ENCODE measurements at places on chromosomes 1 and 21.

DNA sequence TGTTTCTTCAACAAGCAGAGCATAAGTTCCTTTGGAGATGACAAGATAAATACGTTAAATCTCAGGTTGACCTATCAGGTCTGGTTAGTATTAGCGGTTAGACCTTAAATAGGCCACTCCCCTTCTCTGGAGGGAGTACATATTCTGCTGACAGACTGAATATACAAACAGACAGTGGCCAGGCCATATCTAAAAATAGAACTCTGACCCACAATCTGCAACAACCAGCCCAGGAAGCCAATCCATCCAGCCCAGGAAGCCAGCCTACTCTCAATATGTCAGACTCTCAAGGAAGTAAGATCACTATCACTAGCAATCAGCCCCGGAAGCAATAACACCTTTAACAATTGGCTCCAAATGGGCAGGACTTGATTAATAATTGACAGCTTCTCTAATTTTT is 6.7 kb downstream of the IL20 start:
- DNase-seq, result no peak

DNA sequence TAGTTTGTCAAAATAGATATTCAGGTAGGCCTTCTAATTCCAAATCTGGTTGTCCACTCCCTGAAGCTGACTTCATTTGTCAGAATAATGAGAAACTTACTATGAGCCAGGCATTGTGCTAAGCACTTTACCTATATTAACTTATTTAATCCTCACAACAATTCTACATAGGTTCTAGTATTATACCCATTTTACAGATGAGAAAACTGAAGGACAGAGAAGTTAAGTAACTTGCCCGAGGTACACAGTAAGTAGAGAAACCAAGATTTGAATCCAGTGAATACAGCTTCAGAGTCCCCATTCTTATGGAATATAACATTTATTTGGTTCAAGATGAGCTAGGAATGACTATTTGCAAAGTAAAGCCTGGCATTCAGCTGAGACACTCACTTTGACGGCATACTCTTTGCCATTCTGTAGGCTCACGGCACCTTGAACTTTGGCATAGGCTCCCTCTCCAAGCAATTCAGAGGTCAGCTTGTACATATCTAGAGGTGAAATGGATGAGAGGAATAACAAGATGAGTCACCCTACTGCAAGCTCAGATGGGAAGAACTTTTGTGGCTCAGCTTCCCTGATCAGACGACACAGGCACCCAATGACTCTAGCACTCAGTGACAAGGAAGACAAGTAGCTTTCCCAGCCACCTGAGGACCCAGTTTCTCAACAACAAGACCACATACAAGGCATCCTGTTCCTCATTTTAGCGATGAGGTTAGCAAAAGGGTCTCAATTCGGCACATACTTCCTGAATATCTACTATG is 23.7 kb downstream of the MKNK1 start:
- DNase-seq, result no peak

GRCh38 chr1:87766737-87767136 is 438.1 kb downstream of the LMO4 start:
- DNase-seq, result no peak

DNA sequence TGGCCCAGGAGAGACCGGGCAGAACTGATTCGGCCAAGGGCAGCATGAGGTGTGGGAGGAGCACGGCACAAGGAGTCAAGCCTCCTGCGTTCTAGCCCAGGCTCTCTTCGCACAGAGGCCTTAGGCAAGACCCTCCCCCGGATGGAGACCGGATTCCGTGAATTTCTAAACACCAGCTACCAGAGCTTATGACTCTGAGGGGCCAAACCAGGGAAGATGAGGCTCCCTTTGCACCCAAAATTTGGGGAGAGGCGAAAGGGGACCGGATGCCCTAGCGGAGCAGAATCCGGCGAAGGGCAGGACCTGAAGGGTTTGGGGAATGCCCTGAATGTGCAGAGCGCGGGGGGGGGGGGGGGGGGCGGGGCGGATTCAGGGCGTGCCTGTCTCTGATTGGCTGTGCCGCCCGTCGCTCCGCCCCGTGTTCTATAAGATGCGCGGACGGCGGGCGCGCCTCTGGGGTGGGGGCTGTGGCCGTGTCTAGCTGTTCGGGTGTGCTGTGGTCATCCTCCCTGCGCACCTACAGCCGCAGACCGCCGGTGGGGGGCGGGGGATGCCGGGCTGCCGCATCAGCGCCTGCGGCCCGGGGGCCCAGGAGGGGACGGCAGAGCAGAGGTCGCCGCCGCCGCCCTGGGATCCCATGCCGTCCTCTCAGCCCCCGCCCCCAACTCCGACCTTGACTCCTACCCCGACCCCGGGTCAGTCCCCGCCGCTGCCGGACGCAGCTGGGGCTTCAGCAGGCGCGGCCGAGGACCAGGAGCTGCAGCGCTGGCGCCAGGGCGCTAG is at the start of gene TRNP1:
Gene TRNP1, plus strand, starts transcription at position 456 of the 783 bp plus-strand sequence. Its CDS starts 95 bp downstream, at position 551.
- DNase-seq, result peak; percentile 84

GRCh38 chr1:194419721-194420120 is 1233.3 kb upstream of the B3GALT2 start:
- DNase-seq, result no peak

DNA sequence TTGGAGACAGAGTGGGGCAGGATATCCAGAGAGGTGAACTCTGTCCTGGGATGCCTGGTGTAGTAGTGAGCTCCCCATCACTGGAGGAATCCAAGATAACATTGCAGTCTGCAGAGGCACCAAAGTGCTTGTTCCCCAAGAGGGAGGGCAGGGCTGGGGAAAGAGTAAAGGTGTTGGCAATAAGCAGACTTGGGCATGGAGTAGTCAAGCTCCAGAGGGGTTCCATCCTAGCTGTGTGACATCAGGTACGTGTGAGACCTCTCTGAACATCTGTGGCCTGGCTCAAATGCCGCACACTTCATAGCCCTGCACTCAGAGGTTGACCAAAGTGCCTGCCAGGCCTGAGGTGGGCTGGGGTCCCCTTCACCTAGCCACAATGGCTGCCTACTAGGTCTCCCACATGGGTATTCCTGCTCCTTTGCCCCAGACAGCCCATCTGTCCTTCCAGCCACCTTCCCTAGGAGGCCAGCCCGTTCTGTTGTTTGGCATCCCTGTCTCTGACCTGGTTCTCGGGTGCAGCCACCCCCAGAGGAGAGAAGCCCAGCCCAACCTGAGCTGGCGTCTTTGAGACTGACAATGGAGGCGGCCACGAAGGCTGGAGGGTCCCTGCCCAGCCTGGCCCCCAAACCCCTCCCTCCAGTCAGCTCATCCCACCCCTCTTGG is 2.8 kb upstream of the ARF1 start:
- no peak for DNase-seq

DNA sequence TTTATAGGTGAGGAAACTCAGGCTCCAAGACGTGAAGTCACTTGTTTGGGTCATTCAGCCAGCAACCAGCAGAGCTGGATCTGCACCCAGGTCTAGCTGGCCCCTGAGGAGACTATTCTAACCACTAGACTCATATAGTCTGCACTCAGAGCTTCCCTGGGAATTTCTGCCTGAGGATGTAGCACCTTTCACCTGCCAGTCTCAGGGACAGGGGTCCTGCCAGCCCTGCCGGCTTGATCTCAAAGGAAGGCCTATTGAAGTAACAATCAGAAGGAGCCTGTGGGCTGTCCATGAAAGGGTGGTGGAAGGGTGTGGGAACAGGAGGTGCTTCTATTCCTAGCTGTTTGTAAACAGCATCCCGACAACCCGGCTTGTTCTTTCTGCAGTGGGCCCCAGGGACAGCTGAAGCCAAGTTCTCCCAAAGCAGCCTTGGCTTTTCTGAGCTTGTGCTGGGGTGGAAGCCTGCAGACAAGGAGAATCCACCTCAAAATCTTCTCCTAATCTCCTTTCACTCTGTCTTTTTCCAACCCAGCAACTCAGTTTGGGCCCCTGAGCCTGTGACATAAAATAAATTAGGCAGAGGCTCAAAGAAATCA is 7.8 kb downstream of the LMOD1 start:
- DNase-seq, result no peak

DNA sequence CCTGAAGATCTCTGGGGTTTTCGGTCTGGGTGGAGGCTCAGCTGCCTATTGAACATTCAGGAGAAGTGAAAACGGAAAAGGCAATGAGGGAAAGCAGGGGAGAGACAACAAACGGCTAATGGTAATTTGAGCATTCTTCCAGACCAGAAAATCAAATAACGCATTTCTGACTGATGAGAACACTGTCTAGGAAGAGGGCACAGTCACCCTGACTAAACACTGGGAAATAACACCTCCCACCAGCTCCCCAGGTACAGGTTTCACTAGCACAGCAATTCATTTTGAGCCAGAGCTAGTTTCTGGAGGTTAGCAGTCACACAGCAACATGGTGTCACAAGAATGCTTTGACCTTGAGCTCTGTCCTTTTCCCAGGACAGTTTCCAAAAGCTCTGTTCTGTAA is 21.1 kb downstream of the NCF2 start:
- DNase-seq, result no peak

DNA sequence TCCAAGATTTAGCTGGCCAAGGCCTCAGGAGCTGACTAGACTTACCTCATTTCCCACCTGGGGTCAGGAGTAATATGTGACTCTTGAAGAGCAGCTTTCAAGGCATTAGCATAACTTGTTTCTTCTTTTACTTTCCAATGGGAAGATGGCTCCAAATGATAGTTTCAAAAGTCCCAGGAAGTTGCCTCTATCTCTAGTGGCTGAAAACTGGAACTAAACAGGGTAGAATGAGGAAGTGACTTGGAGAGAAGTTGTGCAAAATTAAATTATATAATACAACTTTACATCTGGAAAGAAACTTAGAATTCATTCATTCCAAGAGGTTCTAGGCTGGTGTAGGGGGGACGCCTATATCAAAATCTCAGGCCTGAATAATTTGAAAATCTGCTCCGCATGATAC is 250.1 kb upstream of the FMN2 start:
- DNase-seq, result no peak

GRCh38 chr1:1873186-1873585 is 17.7 kb downstream of the GNB1 start:
- no peak for DNase-seq

GRCh38 chr1:230940848-230941247 is 37.8 kb downstream of the TTC13 start:
- DNase-seq, result no peak

DNA sequence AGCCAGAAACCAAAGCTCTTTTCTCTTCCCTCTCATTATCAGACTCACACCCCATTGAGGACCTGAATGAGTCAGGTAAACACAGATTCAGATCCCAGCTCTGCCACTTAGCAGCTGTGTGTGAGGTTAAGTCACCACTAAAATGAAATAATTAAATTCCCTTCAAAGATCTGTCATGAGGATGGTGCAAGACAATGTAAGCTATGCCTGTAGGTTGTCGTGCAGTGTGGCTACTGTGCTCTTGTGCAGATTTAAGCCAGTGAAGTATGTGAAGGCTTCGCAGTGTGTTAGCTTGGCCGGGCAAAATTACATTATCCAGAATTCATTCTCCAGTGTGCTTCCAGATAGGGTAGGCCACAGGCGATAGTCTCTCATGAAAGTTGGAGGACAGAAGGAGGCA is 13.6 kb downstream of the UBL4B start:
- no peak for DNase-seq

- no peak for DNase-seq
Measured at GRCh38 chr1:205246351-205247119, 18.8 kb downstream of the TMCC2 start.

DNA sequence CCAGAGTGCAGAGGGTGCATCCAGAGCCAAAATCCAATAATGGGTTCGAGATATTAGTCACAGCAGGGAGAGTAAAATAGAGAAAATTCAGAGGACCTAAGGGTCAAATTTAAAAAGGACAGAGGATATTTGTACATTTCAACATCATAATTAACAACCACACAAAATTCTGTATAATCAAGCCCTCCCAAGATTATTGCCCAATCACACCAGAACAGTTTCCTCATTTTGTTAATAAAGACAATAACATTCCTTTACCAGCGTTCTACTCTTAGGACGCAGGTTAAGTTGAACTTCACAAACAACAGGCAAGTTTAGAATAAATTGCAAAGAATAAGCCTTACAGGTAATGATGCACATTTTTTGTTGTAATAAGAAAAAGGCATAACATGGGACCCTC is 462.8 kb downstream of the PTPRC start:
- no peak for DNase-seq

DNA sequence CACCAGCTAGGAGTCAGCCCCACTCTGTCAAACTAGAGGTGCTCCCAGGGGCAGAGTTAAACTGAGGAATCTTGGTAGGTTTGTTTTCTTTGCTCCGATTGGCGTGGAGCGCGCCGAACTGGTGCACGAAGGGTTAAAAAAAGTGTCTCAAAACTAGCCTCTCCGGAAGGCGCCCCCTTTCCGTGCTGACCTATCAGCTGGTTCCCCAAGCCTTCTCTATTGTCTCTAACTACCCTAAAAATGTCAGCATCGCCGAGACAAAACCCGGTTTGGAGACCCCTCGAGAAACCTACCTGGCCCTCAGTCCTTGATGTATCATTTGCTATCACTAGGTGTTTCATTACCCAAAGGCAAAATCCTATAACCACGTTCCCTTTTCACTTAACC is 2.2 kb downstream of the TGFB2 start:
- peak; percentile 84 for DNase-seq

- peak; percentile 39 for DNase-seq
Measured at GRCh38 chr1:108897865-108898720, 21.3 kb downstream of the GPSM2 start.

- no peak for DNase-seq
Measured at GRCh38 chr1:15858672-15859372, 11.3 kb downstream of the SPEN start.

- no peak for DNase-seq
Measured at GRCh38 chr1:77631751-77632150, 50.7 kb downstream of the ZZZ3 start.

- DNase-seq, result no peak
Measured at GRCh38 chr1:211885747-211886522, 55.4 kb upstream of the LPGAT1 start.

DNA sequence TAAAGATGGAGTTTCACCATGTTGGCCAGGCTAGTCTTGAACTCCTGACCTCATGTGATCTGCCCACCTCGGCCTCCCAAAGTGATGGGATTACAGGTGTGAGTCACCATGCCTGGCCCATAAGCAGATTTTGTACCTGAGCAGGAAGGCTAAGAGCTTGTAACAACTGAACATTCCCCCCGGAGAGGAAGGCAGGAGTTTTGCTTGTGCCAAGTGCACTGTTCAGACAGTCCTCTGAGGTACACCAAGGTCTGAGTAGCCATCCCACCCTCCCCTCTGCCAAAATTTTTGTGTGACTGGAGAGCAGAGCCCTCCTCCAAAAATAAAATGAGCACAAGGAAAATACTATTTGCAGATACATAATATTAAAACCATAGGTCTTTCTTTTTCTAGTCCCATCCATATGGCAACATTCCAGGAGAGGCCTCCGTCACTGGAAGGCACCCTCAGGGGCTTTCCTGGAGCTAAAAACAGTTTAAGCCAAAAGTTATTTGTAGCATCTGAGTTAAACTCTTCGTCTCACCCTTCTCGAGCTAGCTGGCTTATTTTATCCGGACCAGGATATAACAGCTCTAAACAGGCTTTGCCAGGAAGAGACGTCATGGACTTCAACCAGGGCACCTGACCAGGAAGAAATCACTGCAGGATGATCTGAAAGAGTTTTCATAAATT is 27.2 kb downstream of the CAPN2 start:
- peak; percentile 73 for DNase-seq

DNA sequence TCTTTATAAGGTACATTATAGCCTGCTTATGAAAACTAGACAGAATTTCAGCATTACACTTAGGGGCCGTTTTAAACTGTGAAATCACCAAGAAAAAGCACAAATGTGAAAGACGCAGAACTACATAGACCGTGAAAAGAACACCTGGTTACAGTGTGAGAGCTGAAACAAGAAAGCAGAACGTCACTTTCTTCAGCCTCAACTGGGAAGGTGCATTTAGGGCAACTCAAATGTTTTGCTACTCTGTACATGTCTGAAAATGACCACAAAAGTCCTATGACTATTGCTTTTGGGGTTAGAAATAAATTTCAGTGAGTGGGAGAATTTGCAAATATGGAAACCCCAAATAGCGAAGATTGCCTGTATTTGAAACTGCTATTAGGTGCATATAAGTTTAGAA is 268.7 kb downstream of the OLFM3 start:
- no peak for DNase-seq

All from left hindlimb (tissue), 1 donor.